ENCODE measurements at places on chromosomes 13 and 19.

- DNase-seq = no peak
Measured at GRCh38 chr19:29404015-29404414, 121.8 kb upstream of the VSTM2B start.

- DNase-seq = no peak
Measured at GRCh38 chr13:48636550-48636949, 17.2 kb upstream of the CYSLTR2 start.

- no peak for DNase-seq
Measured at GRCh38 chr19:47762615-47763308, 15.7 kb upstream of the SELENOW start.

GRCh38 chr13:53839461-53839860 is 810.8 kb downstream of the OLFM4 start:
- DNase-seq = no peak

DNA sequence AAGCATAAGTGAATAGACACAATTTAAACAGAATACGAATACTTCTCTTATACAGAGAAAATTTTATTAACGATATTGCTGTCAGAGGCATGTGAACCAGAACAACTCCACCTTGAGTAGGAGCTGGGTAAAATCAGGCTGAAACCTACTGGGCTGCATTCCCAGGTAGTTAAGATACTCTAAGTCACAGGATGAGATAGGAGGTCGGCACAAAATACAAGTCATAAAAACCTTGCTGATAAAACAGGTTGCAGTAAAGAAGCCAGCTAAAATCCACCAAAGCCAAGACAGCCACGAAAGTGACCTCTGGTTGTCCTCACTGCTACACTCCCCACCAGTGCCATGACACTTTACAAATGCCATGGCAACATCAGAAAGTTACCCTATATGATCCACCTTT is 49.2 kb upstream of the TRPC4 start:
- DNase-seq = no peak

GRCh38 chr13:99344610-99345208 is 37.5 kb upstream of the GPR183 start:
- no peak for DNase-seq

DNA sequence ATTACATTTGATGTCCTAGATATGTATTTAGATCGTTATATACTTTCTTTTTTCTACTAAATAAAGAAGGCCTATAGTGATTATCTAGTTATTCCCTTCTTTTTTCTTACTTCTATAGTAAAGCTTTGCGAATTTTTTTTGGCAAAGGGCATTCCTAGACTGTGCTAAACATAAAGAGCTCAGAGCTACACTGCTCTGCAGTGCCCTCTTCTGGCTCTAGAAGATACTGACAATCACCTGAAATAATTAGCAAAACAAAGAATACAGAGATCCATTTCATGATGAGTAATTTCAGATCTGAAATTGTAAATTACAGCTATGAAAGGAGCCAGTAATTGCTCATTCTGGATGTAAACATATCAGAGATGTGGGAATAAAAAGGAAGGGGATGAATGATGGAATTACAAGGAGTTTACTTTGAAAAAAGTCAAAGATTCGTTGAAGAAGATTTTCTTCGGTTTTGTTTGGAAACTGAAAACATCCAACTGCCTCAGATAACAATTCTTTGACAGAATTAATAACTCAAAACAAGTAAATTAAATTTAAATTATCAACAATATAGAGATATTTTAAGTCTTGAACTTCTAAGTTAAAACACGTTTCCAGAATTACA is 288.5 kb downstream of the NALCN start:
- DNase-seq = peak; percentile 23

DNA sequence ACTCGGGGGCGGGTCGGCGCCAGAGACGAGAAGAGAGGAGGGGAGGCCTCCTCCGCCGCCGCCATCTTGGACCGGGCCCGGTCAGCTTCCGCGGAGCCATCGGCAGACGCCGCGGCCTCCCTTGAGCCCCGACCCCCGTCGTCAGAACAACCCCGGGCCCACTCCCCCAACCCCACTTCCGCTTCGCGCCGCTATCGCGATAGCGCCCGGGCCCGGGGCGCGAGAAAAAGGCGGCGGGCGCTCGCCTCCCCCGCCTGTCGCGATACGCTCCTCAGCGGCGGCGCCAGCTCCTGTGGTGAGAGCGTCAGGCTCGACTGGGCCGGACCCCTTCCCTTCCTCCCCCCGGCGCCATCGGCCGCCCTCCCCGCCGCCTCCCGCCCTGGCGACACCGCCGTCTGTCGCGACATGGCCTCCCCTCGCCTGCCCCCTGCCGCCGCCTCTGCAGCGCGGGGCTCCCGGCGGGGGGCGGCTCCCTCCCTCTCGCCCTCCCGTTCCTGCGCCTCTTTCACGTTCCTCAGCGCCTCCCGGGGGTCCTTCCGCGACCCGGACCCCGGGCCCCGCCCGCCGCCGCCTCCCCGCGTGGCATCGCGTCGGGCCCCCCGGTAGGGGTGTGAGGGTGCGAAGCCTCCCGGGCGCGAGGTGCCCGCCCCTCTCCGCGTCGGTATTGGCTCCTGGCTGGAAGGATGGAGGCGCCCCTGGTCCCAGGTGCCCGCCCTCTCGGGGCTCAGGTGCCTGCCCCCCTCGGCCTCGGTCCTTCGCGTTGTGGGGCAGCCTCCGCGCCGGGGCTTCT is at the start of gene CNOT3:
Gene CNOT3, plus strand, starts transcription at position 64 of the 790 bp plus-strand sequence. CDS start 5,217 bp downstream, outside the sequence.
- no peak for DNase-seq

- no peak for DNase-seq
Measured at GRCh38 chr19:5971714-5972354, 6.1 kb downstream of the RANBP3 start.

DNA sequence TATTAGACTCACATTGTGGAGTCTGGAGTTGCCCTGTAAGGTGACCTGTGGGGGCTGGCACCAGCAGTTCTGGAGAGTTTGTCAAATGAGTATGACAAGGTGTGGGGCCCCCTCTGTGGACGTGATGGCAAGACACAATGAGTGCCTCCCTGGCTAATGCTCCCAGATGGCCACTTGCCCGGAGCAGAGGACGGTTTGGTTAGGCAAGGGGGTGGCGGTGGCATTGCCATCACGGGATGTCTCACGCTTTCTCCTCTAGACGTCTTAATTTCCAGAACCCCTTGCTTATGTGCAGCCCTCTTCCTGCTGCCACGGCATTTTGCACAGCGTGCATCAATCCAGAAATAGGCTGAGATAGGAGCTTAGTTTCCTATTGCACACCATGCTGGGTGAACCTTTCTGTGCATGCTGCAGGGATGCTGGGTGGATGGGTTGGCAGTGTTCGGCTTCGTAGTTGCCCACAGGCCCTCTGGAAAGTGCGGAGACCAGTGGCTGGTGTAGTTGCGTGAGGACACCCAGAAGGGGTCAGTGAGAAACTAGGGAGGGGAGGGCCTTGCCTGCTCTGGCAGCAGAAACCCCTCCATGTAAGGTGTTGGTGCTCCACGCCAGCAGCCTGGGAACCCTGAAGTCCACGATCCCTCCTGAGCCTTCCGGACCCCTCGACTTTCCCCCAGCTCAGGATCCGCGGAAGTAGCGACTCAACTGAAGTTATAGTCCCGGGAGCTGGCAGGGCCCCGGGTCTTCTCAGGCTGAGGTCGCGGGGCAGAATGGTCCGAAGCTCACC is 18.1 kb upstream of the LRP3 start:
- DNase-seq = no peak

GRCh38 chr19:35034588-35035382 is 4.5 kb downstream of the SCN1B start:
- no peak for DNase-seq

DNA sequence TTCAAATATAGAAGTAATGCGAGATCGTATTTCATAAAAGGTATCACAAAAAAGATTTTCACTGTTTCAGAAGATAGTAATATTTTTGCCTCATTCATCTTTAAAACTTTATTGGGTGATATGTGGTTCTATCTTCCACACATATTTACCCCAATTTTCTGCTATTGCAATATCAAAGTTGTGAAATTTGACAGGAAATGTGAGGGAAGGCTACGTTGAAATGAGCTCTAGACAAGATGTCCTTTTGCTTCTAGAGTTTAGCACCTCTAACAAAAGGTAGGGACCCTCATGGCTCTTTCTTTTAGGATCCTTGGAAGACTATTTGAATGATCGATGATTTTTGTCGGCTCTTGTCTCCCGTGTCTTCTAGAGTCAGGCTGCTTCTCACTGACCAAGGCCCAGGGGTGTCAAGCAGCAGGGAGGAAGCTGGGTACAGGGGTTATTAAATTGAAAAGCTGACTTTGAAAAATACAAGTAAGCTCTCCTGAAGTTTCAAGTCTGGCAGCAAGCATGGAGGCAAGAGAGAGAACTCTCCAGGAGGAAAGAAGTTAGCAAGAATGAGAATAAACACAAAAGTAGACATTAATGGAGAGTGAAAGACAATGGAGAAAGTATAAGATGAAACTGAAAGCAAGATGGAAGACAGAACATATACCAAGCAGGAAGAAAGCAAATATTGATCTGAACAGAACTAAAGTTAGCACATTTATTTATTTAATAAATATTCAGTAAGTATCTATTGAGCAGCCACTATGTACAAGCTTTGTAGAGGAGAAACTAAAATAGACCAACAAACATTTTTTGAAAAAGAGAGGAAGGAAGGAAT is 73.4 kb downstream of the RUBCNL start:
- DNase-seq = no peak
